Stimulated activated CD8-positive, alpha-beta memory T cell treated with anti-CD3 and anti-CD28 coated beads, Interleukin-2, amount 100 ng/mL, for 1 hour (primary cell): ENCODE measurements at places on chromosomes 1 and 21.

DNA sequence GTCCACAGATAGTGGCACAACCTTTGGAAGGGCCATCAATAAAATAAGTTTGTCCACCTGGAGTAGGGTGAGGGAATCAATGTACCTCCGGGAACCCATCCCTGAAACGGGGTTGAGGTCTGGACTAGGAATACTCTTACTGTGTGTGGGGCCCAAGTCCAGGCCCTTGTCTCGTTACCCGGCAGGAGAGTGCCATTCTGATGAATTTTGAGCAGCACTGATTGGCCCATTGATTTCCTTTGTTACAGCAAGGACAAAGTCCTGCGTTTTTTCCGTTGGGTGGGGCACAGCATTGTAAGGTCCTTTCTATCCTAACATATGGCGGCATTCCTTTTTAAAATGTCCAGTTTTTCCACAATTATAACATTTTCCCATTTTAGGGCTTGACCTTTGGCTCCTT lies 75.2 kb downstream of the AXDND1 start:
- no peak for DNase-seq

DNA sequence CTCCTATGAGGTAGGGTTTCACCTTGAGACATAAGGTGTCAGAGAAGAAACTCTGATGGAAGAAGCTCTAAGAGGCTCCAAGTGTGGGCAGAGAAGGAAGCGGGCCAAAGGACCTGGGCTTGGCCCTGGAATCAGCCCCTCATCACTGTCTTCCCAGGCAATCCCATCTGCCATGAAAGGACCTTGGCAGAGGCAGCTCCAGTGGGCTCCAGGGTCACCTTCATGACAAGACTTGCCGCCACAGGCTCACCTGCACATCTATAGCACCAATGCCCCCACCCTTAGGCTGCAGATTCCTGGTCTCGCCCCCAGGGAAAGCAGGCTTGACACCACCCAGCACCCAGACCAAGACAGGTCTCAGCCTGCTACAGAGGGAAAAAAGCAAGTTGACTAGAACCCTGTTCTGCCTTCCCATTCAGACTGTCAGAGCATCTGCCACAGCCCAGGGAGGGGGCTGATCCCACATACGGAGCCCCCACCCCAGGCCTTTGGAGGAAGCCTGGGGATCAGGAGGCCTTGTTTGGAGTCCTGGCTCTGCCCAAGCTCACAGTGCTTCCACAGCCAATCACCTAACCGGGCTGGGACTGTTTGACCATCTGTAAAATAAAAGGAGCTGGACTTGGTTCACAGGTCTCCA lies 490 bp upstream of the FAM110D start:
- no peak for DNase-seq

DNA sequence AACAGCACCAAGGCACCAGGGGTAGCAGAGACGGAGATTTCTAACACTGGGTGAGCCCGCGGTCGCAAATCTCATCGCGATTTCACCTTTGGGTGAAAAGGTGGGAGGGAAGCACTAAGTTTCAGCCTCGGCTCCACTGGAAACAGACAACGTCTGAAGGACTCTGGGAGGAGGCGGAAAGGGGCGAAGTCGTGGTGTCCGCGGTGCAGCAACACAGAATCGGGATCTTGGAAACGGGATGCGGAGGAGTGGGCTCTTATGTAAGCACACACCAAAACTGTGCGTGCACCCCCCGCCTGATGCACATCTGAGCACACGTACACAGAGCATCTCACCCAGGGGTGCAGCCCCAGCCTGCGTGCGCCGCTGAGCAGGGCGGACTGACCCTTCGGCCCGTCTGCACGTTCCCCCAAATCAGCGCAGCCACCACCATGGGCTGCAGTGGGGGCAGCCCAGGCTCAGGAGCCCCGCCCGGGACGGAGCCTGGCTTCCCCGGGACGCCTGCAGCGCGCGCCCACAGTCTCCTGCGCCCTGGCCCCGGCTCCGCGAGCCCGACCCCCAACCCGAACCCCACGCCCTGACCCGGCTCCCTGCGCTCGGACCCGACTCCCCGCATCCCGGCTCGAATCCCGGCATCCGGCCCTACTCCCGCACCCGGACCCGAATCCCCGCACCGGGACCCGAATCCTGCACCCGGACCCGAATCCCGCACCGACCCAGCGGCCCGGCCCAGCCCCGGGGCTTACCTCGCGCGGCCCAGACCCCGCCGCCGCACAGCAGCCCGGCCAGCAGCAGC lies 670 bp downstream of the CLSTN1 start:
- no peak for DNase-seq

DNA sequence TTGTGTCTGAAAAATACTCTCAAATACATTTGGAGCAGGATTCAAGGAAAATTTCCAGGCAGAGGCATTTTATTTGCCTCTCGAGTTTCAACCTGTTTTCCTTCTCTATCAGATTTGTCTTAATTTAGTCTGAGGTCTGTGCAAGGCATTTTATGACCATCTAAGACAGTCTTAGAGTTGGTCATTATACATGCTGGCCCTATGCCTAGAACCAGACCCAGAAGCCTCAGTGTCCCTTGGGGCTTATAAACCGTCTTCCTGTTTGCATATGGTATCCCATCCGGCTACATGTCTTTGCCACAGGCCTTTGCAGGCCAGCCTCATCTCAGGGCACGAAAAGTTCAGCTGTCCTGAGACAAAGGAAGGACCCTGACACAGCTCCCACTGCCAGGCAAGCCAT lies 346.1 kb downstream of the SIPA1L2 start:
- no peak for DNase-seq

- no peak for DNase-seq
These were observed 119.1 kb downstream of the ERG start for GRCh38 chr21:38379147-38379546.

DNA sequence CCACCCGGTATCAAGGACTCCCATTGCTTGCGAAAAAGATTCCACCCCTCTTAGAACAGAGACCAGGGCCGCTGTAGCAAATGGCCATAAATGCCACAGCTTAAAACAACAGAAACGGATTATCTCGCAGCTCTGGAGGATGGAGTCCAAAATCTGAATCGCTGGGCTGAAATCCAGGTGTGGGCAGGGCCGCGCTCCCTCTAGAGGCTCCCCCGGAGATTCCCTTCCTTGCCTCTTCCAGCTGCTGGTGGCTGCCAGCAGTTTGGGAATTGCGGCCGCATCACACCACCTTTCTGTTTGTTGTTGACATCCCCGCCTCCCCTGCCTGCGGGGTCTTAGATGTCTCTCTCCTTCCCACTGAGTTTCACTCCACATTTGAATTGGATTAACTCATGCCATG lies 15.6 kb downstream of the PDE9A start:
- no peak for DNase-seq

DNA sequence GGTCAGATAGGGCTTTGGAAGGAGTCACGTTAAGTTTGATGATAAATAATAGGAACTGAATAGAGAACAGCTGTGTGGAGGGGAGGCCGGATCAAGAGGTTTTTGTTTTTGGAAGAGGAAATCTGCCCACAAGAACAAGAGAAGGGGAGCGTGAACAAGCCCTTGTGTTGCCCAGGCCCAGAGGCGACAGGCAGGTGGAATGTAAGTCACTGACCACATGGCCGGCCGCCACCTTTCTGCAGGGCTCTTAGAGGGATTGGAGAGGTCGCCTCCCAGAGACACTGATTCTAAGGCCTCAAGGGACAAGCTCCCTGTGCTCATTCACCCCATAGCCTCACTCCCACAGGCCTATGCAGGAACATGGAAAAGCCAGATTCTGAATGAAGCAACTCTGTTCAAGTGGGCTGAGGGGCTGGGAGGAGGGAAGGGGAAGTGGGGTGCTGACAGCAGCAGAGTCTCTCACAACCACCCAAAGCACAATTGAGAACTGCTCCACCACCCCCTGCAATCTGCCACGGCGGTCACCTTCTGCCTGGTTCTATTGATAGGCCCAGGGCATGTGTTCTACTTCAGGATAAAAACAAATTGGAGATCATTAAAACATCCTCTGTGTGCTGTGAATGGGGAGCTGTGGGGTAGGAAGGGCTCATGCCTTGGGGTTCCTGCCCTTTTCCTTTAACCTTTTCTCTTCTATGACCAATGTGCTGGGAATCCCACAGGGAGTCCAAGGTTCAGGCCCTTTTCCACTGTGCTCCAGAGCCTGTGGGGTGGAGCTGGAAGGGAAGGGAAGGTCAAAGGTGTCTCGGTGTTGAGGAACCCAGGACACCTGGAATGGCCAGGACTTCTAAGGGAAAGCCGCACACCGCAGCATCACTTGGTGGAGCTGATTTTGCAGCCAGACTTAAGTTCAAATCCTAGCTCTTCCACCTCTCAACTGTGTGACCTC lies 63.3 kb upstream of the PARP1 start:
- no peak for DNase-seq

GRCh38 chr1:216416488-216416887 lies 6.8 kb downstream of the USH2A start:
- no peak for DNase-seq

DNA sequence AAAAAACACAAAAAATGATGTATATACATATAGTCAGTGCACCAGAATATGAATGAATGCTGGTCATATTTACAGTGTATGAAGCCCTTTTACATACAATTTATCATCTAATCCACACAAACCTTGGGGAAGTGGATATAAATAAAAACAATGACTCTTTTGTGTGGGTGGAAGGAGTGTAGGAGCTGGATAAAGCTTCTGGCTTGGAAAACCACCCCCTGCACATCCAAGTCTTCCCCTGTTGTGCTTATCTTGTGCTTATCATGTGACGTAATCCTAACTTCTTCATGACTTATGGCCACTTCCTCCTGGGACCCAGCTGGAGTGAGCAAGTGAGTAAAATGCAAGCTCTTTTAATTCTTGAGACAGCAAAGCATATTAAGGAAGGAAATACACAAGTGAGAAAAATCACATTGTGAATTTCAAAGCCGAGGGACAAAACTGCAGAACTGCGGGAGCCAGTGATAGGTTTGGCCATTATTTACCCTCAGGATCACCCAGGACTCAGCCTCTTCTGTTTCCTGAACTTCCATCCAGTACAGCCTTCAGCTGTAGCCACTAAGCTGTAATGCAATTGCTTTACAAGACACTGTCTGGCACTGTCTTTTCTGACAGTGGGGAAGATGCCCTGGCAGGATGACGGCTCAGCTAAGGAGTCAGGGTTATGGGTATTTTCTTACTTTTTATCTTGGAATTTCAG lies 104.0 kb upstream of the PPM1J start:
- no peak for DNase-seq

DNA sequence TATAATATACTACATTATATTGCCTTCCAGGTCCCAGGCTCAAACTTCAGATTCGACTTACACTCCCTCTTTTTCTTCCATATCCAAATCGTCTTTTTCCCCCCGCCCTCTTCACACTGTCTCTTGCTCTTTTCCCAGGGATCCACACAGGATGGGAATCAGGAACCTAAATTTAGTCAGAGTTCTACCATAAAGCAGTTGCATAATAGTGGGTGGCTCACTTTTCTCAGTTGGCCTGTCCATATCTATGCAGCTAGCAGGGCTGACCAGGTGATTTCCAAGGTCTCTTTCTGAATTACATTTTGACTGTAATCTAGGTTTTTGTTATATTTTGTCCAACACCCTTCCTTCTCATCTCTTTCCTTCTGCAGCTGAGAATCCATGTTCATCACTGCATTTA lies 7.7 kb upstream of the BCAS2 start:
- DNase-seq, result no peak

GRCh38 chr1:178580876-178581275 lies 68.0 kb downstream of the TEX35 start:
- no peak for DNase-seq

- DNase-seq, result no peak
These were observed 31.8 kb downstream of the ZNF644 start for GRCh38 chr1:90989990-90990389.

DNA sequence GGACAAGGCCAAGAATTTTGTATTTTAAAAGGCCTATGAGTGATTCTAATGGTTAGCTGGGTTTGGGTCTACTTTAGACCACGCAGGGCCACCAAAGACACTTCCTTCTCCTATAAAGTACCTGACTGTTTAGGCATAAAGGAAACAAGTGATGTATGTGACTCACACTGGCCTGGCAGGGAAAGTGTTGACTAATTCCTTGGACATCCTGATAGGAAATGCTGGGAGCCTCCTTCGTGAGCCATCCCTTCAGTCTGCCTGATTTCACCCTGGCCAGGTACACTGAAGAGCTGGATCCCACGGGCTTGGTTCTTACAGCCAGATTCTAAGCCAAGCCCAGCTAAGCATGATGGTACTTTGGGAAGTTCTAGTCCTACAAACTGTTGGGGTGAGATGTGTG lies 100.5 kb upstream of the HMGB4 start:
- DNase-seq, result no peak
